ENCODE measurements at places on chromosomes 13 and 19. TPM values are rescaled to one million over a fixed set of nuclear protein-coding genes. Genes with fewer than 3 reads are reported as not detected.
A peak's percentile ranks its signal among the peaks of the same experiment; 100 is the strongest.

DNA sequence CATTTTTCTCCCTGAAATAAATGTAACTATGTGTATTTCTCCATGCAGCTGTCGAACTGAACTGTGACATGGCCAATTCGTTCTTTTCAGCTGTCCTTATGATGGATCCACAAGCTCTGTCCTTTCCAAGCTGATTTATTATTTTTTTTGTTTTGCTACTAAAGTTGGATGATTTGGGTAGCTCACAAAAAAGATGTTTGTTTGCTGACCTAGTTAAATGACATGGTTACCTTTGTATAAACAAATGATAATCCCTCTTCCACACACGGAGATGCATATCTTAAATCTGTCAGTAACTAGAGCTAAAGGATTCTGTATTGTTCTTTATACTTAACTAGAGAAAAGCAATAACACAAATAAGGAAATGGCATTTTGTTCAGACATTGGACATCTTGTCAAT lies 884.3 kb upstream of the PCDH20 start:
- no peaks in the 10 kb centered on the region for H3K36me3 ChIP-seq
- H3K27me3 ChIP-seq = no peaks in the 10 kb centered on the region

Gene RASGRP4
- 1.8 TPM for total RNA-seq

DNA sequence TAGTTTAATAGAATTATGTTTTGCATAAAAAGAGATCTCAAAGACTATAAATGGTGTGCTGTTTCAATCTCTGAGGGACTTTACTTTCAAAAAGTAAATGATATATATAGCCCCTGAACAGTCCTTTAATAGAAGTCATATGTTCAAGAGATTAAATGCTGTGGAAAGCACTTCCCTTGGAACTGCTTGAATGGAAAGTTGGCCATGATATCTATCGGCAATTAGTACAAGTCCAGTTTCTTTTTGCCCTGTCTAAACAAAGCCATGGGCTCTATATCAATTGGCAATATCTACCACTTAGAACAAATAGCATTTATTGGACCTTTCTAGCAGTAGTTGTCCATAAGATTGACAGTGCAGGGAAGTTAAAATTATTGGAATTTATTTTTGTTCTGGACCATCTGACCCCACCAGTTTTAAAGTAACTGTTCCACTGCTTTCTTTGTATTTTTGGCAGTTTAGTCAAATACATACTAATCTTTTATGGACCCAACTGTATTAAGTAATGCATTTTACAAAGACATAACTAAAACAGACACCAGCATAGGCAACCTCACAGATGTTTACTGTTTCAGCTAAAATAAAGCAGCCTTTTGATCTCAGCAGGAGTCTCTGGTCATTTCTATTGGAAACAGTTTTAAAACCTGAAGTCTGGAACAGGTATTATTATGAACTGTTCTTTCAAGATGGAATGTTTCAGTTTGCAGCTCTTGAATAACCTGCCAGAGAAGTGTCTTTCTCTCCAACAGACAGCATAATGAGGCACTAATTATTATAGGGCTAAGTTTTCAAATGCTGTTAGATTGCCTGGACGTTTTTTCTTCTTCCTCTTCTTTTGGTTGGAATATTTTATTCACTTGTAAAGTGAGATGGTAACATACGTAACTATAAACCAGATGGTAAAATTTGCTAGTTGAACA lies 282.6 kb downstream of the DCLK1 start:
- H3K36me3 ChIP-seq = no peaks in the 10 kb centered on the region
- no peaks in the 10 kb centered on the region for H3K4me1 ChIP-seq
- H3K27me3 ChIP-seq = no peaks in the 10 kb centered on the region
- no peak overlapping the region for H3K27ac ChIP-seq

DNA sequence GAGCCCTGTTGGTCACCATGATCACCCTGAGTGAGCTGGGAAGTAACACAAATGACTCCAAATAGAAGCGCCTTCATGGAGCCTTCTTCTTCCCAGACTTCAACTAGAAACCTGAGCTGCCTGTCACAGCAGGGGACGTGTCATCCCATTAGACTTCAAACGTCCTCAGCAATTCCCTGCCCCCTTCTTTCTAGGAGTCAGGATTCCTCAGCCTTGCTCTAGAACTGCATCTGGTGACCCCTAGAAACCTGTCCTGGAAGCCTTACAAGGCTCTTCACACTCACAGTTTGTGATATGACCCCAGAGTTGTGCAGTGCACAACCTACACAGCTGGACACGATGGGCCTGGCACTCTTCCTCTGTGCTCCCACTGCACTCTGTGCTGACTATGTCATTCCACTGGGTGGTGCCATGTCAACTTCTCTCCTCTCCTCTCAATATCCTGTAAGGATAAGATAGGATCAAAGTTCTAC lies 23.6 kb upstream of the TTYH1 start:
- H3K27ac ChIP-seq = no peak overlapping the region
- no peaks in the 10 kb centered on the region for H3K36me3 ChIP-seq
- H3K4me3 ChIP-seq = no peak overlapping the region
- H3K27me3 ChIP-seq = peaks cover 5% of the 10 kb centered on the region

Gene ZNF606
- total RNA-seq = 10.0 TPM

- no peak for DNase-seq
- H3K27ac ChIP-seq = no peak overlapping the region
- no peaks in the 10 kb centered on the region for H3K27me3 ChIP-seq
- H3K4me3 ChIP-seq = no peak overlapping the region
- peaks cover under 1% of the 10 kb centered on the region for H3K4me1 ChIP-seq
- H3K36me3 ChIP-seq = peaks cover 2% of the 10 kb centered on the region
Measured at GRCh38 chr19:55034751-55035150, 3.3 kb downstream of the GP6 start.

- no peaks in the 10 kb centered on the region for H3K27me3 ChIP-seq
- no peaks in the 10 kb centered on the region for H3K4me1 ChIP-seq
- H3K27ac ChIP-seq = no peak overlapping the region
- DNase-seq = no peak
- H3K36me3 ChIP-seq = no peaks in the 10 kb centered on the region
Measured at GRCh38 chr13:111492958-111493357, 172.5 kb downstream of the TEX29 start.

DNA sequence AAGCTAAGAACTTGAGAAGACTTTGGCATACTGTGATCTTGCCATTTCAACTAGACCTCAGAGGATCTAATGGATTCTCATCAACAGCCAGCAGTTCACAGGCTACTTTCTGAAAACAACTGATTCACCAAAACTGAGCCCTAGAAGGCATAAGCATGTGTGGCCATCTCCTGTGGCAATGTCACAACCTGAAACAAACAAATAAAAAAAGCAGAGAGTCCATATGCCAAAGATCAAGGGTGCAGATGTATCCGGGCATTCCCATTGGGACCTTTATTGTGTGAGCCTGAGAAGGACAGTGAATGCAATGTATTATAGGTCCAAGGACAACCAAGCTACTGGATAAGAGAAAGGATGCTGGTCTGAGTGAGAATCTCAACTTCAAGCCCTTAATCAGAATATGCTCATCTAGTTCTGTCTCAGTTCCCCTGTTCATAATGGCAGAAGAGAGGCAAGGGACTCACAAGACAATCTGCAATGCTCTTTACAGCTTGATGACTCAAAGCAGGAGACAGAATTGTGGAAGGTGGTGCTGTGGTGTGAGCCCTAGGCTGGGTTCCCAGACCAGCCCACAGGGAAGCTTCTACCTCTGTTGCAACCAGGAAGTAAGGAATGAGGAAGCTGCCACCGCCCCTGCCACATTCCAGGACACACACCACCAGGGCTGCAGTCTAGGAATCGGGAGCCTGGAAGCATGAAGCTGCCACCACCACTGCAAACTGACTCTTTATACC lies 133.7 kb downstream of the RAP2A start:
- H3K4me3 ChIP-seq = no peak overlapping the region
- H3K27me3 ChIP-seq = peaks cover 16% of the 10 kb centered on the region
- no peaks in the 10 kb centered on the region for H3K36me3 ChIP-seq
- DNase-seq = no peak
- no peak overlapping the region for H3K27ac ChIP-seq
- H3K4me1 ChIP-seq = no peaks in the 10 kb centered on the region

Gene EHD2
- total RNA-seq = 1.1 TPM

DNA sequence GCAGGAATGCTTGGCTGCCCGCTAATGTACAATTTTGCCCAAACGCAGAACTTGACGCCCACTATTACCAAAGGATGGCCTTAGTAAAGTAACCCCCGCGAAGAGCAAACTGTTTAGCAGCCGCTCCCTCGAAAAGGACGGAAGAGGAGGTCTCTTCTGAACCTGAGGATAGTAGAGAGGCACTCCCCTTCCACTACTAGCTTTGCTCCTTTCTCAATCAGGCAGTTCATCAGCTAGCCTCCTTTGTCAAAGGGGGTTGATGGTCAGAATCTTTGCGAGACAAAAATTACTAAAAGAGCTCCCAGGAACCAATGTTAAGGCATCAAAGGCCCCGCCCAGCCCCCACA lies 534 bp downstream of the CAB39L start:
- peaks cover 6% of the 10 kb centered on the region for H3K36me3 ChIP-seq
- peak overlapping the region; percentile 89 for H3K4me3 ChIP-seq
- no peak for DNase-seq
- no peaks in the 10 kb centered on the region for H3K27me3 ChIP-seq

Gene SF3A2
- total RNA-seq = 163 TPM

DNA sequence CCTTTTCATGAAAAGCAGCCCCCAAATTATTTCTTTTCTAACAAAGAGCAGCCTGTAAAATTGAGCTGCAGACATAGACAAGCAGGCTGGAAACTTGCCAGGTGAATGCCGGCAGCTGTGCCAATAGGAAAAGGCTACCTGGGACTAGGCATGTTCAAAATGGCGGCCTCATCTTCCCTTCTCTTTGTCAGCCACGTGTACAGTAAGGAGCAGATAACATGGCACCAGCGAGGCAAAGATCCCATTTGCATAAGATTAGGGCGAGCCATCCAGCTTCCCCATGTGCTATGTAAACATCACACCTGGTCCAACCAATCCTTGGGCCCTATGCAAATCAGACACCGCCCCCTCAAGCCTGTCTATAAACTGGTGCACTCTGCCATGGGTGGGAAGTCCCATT lies 31.2 kb upstream of the CACNA1A start:
- no peaks in the 10 kb centered on the region for H3K36me3 ChIP-seq
- H3K4me1 ChIP-seq = no peaks in the 10 kb centered on the region
- H3K27ac ChIP-seq = no peak overlapping the region
- no peak for DNase-seq
- peaks cover 17% of the 10 kb centered on the region for H3K27me3 ChIP-seq

GRCh38 chr13:44855860-44856259 lies 133.4 kb downstream of the NUFIP1 start:
- no peak for DNase-seq
- H3K4me3 ChIP-seq = no peak overlapping the region
- H3K4me1 ChIP-seq = no peaks in the 10 kb centered on the region
- peaks cover 16% of the 10 kb centered on the region for H3K27me3 ChIP-seq
- H3K27ac ChIP-seq = no peak overlapping the region
- no peaks in the 10 kb centered on the region for H3K36me3 ChIP-seq

DNA sequence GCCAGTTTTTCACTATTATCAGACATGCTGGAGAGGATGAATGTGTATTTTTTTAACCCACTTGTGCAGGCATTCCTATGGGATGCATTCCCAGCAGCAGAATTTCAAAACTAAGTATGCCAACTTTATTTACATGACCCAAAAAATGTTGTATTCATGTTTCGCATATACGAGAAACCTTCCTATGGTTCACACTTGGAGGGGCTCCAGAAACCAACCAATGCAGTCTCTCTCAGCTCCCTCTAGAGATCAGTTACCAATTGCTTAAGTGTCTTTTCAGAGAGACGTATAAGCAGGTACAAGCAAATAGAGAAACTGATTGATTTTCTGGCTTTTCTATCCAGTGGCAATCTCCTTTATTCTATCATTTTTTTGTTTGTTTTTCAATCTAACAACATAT lies 5.5 kb upstream of the PTOV1 start:
- no peak for DNase-seq
- H3K27ac ChIP-seq = no peak overlapping the region
- H3K4me3 ChIP-seq = no peak overlapping the region
- H3K4me1 ChIP-seq = peaks cover 23% of the 10 kb centered on the region
- H3K36me3 ChIP-seq = peaks cover 10% of the 10 kb centered on the region

Gene MISP
- total RNA-seq = not detected

- DNase-seq = peak; percentile 26
- no peaks in the 10 kb centered on the region for H3K4me1 ChIP-seq
- no peaks in the 10 kb centered on the region for H3K36me3 ChIP-seq
Measured at GRCh38 chr19:4749870-4750590, 26.4 kb upstream of the DPP9 start.

Gene ZNF791
- 15.1 TPM for total RNA-seq

Gene CGB5
- total RNA-seq = not detected

Gene FPR3
- total RNA-seq = not detected

GRCh38 chr19:46977548-46977947 lies 42.1 kb upstream of the NPAS1 start:
- H3K27me3 ChIP-seq = no peaks in the 10 kb centered on the region
- peak overlapping the region; percentile 33 for H3K27ac ChIP-seq
- no peak overlapping the region for H3K4me3 ChIP-seq
- no peak for DNase-seq

DNA sequence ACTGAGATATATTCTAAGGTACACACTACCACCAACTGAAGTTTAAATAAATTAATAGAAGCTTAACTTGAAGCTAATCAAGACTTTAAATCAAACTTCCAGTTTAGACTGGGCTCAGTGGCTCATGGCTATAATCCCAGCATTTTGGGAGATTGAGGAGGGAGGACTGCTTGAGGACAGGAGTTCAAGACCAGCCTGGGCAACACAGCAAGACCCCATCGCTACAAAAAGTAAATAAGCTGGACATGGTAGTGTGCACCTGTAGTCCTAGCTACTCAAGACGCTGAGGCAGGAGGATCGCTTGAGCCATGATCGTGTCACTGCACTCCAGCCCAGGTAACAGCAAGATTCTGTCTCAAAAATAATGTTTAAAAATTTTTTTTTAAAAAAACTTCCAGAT lies 8.6 kb downstream of the KPNA3 start:
- peaks cover 53% of the 10 kb centered on the region for H3K4me1 ChIP-seq
- peaks cover 16% of the 10 kb centered on the region for H3K36me3 ChIP-seq
- no peak for DNase-seq
- H3K4me3 ChIP-seq = no peak overlapping the region

GRCh38 chr13:98771838-98772611 lies 19.6 kb upstream of the SLC15A1 start:
- DNase-seq = no peak
- no peak overlapping the region for H3K27ac ChIP-seq
- no peaks in the 10 kb centered on the region for H3K4me1 ChIP-seq

Gene PPM1N
- total RNA-seq = 4.2 TPM

DNA sequence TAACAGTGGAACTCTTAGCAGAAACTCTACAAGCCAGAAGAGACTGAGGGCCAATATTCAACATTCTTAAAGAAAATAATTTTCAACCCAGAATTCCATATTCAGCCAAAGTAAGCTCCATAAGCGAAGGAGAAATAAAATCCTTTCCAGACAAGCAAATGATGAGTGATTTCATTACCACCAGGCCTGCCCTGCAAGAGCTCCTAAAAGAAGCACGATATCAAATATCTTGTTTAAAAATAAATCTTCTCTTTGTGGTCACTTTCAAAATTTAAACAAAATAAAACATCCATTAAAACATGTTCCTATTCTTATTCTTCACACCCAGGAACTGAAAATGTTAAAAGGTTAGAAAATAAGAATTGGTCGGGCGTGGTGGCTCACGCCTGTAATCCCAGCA lies 13.7 kb downstream of the MICU2 start:
- peaks cover 65% of the 10 kb centered on the region for H3K4me1 ChIP-seq
- DNase-seq = no peak
- no peak overlapping the region for H3K27ac ChIP-seq
- H3K27me3 ChIP-seq = no peaks in the 10 kb centered on the region

Gene MAP4K1
- 166 TPM for total RNA-seq

- peaks cover 50% of the 10 kb centered on the region for H3K27me3 ChIP-seq
- H3K4me1 ChIP-seq = peaks cover 14% of the 10 kb centered on the region
- H3K4me3 ChIP-seq = no peak overlapping the region
- no peaks in the 10 kb centered on the region for H3K36me3 ChIP-seq
- no peak overlapping the region for H3K27ac ChIP-seq
- DNase-seq = peak; percentile 84
Measured at GRCh38 chr19:46265217-46265828, 31.5 kb upstream of the HIF3A start.
